Stimulated activated CD4-positive, alpha-beta T cell treated with anti-CD3 and anti-CD28 coated beads, Interleukin-4, amount 100 ng/mL, for 4 hours (primary cell): ENCODE measurements at places on chromosomes 16 and 17.

DNA sequence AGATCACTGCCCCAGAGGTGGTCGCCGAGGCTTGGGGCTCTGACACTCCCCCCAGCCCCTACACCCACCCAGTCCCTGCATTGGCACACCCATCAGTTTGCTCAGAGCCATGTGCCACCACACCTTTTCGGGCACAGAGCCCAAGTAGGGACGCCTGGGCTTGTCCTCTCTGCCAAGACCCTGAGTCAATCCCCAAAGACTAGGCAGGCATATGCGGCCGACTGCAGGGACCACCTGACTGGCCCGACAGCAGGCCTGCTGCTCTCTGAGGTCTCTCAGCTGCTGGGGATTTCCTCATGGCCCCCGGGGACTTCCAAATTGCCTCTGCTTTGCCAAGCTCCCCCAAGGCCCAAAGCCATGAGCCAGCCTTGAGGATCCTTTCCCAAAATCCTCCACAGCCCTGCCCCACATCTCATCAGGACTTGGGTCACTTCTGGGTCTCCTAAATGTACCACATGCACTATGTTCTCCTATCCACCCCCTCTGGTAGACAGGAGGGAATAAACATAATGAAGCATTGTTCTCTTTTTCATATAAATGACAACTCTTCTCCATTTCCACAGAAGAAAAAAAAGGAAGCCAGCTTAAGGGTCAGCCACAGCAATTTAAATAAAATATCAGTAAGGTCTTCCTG is 30.6 kb downstream of the MYO18A start:
- DNase-seq, result no peak

DNA sequence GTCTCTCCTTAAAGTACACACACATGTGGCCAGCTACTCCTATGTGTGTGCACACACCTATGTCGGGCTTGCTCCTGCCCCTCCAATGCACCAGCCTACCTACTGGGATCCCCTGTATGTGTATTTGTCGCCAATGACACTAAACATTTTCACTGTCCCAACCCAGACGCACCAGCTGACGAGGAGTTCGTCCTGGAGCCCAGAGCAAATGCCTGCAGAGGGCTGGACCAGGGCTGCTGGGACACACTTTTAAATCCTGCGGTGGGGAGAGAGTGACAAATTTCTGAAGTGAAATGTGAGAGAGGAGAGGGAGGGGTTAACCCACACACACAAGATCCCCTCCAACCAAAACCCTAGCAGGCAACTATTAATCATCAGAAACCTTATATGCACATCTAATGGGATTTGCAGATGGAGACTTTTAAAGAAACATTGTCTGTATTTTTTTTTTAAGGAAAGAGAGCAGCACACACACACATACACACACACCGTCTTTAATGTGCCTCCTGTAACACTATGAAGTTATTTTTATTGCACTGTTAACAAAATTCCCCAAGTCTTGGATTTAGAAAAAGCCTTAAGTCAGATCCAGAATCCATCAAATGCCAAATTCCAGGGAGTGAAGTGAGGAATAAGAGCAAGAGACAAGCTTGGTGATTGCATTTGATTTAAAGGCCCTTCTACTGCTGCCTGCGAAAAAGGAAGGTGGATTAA is at the start of gene MEOX1:
MEOX1 (minus strand) TSS at position 224 of the 714 bp plus-strand sequence. CDS start 388 bp downstream, outside the sequence.
- DNase-seq, result no peak

- no peak for DNase-seq
These were observed 3.7 kb upstream of the ERN1 start for GRCh38 chr17:64133546-64134215.

DNA sequence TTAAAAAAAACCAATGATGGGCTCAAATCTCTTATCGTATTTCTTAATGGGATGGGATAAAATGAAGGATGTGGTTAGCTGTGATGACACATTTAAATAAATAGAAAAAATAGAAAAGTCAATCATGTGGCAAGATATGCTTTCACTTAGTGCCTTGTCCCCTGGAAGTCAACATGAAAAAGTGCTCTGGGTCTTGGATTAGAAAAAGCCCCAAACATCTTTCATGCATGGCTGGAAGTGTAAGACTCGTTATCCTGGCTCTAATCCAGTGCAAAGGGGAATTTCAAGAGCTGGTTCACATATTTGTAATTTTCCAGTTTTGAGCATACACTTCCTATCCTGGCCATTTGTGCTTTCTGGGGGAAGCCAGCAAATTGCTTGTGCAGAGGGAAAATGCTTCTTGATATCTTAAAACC is 160.9 kb downstream of the MAP2K6 start:
- DNase-seq, result no peak

GRCh38 chr16:16830401-16830800 is 451.5 kb downstream of the NPIPA7 start:
- no peak for DNase-seq
